Mesothelial cell of epicardium (in vitro differentiated cells): ENCODE measurements at places on chromosomes 1 and 21.

DNA sequence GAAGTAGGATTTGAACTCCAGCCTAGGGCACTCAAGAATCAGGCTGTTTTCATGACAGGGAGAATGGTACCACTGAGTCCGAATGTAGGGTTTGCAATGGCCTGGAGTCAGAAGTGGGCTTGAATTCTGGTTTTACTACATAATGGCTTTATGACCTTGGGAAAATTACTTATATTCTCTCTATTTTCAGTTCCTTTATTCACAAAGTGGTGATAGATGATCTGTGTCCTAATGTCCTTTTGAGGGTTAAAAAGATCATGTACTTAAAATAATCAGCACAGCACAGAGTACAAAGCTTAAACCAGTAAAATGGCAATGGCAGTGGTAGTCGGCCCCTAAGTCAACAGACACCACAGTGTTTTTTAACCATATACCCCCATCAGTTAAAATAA lies 63.7 kb upstream of the HOOK1 start:
- no peaks in the 10 kb centered on the region for H3K27me3 ChIP-seq
- peaks cover 72% of the 10 kb centered on the region for H3K4me1 ChIP-seq
- peak overlapping the region; percentile 90 for H3K27ac ChIP-seq
- H3K4me3 ChIP-seq, result no peak overlapping the region
- no peaks in the 10 kb centered on the region for H3K36me3 ChIP-seq
- no peak for DNase-seq

- peaks cover 5% of the 10 kb centered on the region for H3K4me1 ChIP-seq
- no peaks in the 10 kb centered on the region for H3K36me3 ChIP-seq
- no peak overlapping the region for H3K27ac ChIP-seq
- no peak overlapping the region for H3K4me3 ChIP-seq
These were observed 6.4 kb upstream of the LGR6 start for GRCh38 chr1:202187041-202187671.

- peaks cover 25% of the 10 kb centered on the region for H3K4me1 ChIP-seq
- no peaks in the 10 kb centered on the region for H3K36me3 ChIP-seq
- H3K27me3 ChIP-seq, result peaks cover 5% of the 10 kb centered on the region
- no peak for DNase-seq
- H3K27ac ChIP-seq, result no peak overlapping the region
- no peak overlapping the region for H3K4me3 ChIP-seq
These were observed 230.1 kb downstream of the DUSP10 start for GRCh38 chr1:221511797-221512196.

DNA sequence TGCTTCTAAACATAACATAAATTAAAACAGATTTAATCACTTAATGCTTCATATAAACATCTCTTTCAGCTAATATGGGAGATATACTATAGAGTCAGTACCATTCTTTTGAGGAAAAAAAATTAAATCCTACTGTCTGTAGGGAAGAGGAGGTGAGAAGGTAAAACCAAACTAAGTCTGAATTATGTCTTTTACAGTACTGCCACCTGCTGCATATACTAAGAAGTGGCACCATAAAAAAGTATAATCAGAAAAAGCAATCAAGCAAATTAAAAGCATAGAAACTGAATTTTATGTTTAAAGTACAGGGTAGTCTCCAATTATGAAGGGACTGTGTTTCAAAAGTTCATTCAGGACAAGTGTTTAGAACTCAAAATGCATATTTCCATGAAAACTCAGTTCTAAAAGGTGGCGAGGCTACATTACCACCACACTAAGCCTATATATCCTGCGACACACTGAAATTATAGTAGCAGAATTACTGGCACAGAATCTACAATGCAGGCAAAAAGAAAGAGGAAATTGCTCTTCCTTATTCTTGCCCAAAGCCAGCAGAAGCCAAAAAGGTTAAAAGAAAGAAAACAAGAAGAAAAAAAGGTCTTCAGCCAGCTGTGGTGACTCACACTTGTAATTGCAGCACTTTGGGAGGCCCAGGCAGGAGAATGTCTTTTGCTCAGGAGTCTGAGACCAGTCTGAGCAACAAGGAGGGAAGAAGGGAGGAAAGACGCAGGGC lies 9.0 kb downstream of the NSL1 start:
- peaks cover 30% of the 10 kb centered on the region for H3K36me3 ChIP-seq
- no peaks in the 10 kb centered on the region for H3K27me3 ChIP-seq
- no peaks in the 10 kb centered on the region for H3K4me1 ChIP-seq
- DNase-seq, result no peak

GRCh38 chr1:42456754-42457089 lies 379 bp downstream of the PPCS start:
- H3K4me1 ChIP-seq, result peaks cover 20% of the 10 kb centered on the region
- no peak for DNase-seq
- H3K27me3 ChIP-seq, result no peaks in the 10 kb centered on the region
- peak overlapping the region; percentile 98 for H3K27ac ChIP-seq
- peaks cover 14% of the 10 kb centered on the region for H3K36me3 ChIP-seq

- H3K36me3 ChIP-seq, result no peaks in the 10 kb centered on the region
- peaks cover 24% of the 10 kb centered on the region for H3K4me1 ChIP-seq
- no peak overlapping the region for H3K27ac ChIP-seq
- DNase-seq, result no peak
These were observed 212.8 kb downstream of the SMYD3 start for GRCh38 chr1:246294263-246294662.

- no peak for DNase-seq
- H3K27me3 ChIP-seq, result no peaks in the 10 kb centered on the region
- peak overlapping the region; percentile 71 for H3K27ac ChIP-seq
These were observed 852.1 kb downstream of the PLA2G4A start for GRCh38 chr1:187680823-187681222.

DNA sequence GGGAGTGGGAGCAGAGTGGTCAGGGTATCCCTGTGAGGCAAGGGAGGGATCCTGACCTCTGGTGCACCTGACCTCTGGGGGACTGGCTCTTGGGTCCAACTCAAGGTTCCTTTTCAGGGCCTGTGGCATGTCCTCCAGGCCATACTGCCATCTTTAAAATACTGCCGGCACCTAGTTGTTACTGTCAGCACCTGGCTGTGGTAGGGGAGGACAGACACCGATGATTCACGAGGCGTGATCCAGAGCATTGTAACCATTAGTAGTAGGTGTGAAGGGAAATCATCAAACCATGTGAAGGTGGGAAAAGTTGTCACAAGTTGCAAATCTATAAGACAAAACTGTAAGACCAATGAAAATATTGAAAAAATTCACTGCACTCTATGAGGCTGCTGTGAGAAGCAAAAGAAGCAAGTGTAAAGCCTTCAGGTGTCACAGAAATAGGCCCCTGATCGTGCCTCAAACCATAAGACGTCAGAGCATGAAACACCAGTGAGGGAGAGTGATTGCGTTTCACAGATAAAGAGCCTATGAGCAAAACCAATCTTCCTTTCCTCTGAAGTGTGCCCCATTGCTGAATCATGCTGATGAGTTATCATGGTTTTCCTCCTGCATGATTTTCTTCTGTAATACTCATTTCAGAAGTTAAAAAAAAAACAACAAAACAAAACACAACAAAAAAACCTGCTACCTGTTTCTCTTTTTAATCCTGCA lies 55.3 kb downstream of the CDC7 start:
- no peak overlapping the region for H3K27ac ChIP-seq
- no peak for DNase-seq
- H3K36me3 ChIP-seq, result no peaks in the 10 kb centered on the region
- H3K4me1 ChIP-seq, result peaks cover 26% of the 10 kb centered on the region
- no peak overlapping the region for H3K4me3 ChIP-seq

GRCh38 chr1:60922304-60922703 lies 160.1 kb upstream of the NFIA start:
- H3K27ac ChIP-seq, result no peak overlapping the region
- no peaks in the 10 kb centered on the region for H3K27me3 ChIP-seq
- no peaks in the 10 kb centered on the region for H3K36me3 ChIP-seq
- DNase-seq, result no peak
- no peak overlapping the region for H3K4me3 ChIP-seq
- peaks cover 45% of the 10 kb centered on the region for H3K4me1 ChIP-seq

- peaks cover 13% of the 10 kb centered on the region for H3K27me3 ChIP-seq
- H3K36me3 ChIP-seq, result peaks cover 44% of the 10 kb centered on the region
- peak overlapping the region; percentile 67 for H3K4me3 ChIP-seq
- DNase-seq, result no peak
These were observed 1.6 kb downstream of the IFI44 start for GRCh38 chr1:78651241-78651640.

DNA sequence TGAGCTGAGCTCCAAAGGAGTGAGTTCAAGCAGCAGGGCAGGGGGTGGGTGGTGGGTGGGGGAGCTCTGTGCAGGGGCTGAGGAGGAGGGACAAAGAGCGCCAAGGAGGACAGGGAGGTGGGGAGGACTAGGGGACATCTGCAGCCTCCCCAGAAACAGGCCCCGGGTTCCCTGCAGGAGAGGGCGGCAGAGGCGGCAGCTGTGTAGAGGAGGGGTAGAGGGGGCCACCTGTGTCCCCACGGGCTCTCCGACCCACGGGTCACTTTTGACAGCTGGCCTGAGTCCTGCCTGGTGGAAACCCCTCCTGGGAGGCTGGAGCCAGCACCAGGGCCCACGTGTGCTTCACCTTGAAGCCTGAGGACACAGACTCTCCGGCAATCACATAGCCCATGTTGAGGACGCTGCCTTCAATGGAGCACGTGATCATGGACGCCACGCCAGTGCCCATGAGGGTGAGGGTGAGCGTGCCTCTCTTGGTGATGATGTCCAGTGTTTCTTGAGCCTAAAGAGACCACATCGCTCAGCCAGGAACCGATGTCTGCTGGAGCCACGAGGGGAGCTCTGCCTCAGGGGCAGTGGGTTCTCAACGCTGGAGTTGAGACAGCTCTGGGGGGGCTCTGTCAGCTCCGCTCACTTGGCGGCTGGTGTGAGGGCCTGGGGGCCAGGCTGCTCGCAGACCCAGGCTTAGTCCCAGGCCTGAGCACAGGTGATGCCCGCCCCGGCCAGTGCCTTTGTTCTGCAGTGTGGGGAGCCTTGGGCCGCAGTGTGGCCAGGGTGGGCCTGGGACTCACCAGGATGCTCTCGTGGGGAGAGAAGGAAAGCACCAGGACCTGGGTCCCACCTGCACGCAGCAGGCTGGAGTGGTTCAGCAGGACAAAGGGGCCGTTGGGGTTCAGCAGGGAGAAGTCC lies 6.6 kb upstream of the TMEM52 start:
- no peak overlapping the region for H3K4me3 ChIP-seq
- no peaks in the 10 kb centered on the region for H3K36me3 ChIP-seq
- H3K4me1 ChIP-seq, result no peaks in the 10 kb centered on the region
- DNase-seq, result no peak

DNA sequence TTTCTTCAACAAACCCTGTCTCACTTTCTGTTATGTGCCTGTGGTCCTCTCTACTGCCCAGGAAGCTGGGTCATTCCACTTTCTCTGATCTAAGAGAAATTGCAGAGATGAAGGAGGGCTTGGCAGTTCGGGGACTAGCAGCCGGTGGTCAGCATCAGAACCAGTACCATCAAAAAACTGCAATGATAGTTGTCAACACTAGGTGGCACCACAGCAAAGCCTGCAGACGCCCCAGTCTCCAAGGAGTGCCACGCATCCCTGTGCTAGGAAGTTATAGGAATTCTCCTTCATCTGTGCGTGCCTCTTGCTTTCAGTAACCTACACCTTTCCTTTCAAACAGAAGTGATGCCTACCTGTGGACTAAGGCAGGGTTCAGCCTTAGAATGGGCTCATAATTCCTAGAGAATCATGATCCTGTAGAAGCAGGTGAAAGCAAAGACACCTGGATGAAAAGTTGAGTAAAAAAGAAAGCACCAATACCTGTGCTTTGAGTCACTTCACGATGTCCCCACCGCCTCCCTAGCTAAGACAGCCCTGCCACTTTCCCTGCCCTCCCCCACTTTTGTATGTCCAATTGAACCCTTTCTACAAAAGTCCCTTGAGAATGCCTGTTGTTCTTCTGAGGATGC lies 129.2 kb downstream of the ADAMTS1 start:
- H3K27ac ChIP-seq, result no peak overlapping the region
- H3K27me3 ChIP-seq, result no peaks in the 10 kb centered on the region
- no peak overlapping the region for H3K4me3 ChIP-seq
- peaks cover 4% of the 10 kb centered on the region for H3K4me1 ChIP-seq
- H3K36me3 ChIP-seq, result no peaks in the 10 kb centered on the region

DNA sequence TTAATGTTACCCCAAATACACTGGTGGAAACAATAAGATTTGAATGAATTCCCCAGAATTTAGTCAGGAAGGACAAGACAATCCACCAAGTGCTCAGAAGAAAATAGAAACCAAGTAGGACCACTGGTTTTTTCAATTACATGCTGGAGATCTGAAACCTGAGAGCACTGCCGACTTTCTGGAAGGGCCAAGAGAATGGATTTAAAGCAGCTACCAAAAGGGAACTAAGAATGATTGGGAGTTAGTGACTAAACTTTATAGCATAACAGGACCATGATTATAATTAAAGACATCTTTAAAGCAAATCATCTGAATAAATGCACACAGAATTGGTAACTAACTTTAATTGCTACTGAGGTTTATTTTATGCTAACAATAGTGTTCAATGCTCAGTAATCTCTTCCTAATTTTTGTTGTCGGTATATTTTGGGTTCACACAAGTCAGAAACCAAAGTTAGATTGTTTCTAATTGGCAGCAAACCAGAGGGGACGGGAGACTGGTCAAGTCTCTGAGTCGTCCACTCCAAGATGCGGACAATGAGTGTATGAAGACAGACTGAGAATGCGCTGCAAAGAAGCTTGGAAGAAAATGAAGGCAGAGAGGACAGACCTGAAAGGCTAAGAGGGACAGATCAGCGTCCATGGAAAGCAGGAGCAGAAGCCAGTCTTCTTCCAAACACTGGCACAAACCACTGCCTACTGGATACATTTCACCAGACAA lies 2.3 kb upstream of the RGS13 start:
- no peak for DNase-seq
- no peaks in the 10 kb centered on the region for H3K36me3 ChIP-seq

GRCh38 chr1:7578206-7578605 lies 192.9 kb upstream of the VAMP3 start:
- H3K27ac ChIP-seq, result no peak overlapping the region
- peaks cover 7% of the 10 kb centered on the region for H3K27me3 ChIP-seq
- H3K4me3 ChIP-seq, result no peak overlapping the region
- no peaks in the 10 kb centered on the region for H3K36me3 ChIP-seq

GRCh38 chr1:2204415-2205190 lies 10.0 kb upstream of the FAAP20 start:
- peak overlapping the region; percentile 47 for H3K27ac ChIP-seq
- H3K36me3 ChIP-seq, result no peaks in the 10 kb centered on the region
- H3K4me3 ChIP-seq, result peak overlapping the region; percentile 63
- H3K27me3 ChIP-seq, result no peaks in the 10 kb centered on the region

DNA sequence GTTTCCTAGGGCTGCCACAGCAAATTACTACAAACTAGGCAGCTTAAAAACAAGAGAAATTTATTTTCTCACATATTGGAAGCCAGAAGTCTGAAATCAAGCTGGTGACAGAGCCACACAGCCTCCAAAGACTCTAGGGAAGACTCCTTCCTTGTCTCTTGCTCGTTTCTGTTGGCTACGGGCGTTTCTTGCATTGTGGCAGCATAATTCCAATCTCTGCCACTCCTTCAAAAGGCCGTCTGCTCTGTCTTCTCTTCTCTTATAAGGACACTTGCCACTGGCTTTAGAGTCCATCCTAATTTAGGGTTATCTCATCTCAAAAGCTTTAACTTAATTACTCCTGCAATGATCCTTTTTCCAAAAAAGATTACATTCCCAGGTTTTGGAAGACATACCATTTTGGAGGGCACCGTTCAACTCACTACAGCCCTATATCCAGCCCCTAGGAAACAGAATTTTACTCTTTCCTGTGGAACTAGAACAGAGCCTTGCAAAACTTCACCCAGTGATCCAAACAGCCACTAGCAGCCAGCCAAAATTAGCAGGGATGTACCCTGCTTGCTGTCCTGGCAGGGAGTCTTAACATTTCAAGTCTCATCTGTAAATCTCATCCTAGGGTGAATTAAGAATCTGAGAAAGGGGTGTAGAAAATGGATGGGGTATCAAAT lies 9.2 kb downstream of the STYXL2 start:
- peaks cover 11% of the 10 kb centered on the region for H3K4me1 ChIP-seq
- no peak overlapping the region for H3K4me3 ChIP-seq
- H3K27ac ChIP-seq, result no peak overlapping the region
- DNase-seq, result no peak
